ENCODE measurements at places on chromosomes 2 and 18. TPM values are rescaled to one million over a fixed set of nuclear protein-coding genes. Genes with fewer than 3 reads are reported as not detected.

DNA sequence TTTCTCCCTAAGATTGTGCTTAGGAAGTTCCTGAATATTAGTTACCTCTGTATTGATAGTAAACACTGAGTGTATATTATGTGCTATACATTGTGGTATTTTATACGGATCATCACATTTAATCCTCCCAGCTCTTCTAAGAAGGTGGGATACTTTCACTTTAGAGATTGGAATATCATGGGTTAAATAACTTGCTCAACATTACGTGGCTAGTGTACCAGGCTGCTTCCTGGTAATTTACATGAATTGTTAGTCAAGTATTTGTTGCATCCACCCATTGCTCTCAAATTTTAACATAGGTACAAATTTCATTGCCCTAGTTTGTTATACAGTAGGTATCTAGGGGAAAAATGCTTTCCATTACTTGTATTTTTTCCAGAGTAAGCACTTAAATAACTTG lies 21.4 kb downstream of the FAM98A start:
- DNase-seq: no peak
- no peaks in the 10 kb centered on the region for H3K36me3 ChIP-seq
- no peaks in the 10 kb centered on the region for H3K27me3 ChIP-seq
- no peak overlapping the region for H3K27ac ChIP-seq
- no peak overlapping the region for H3K4me3 ChIP-seq

The TUBB8B gene
- not detected for total RNA-seq

The BOLL gene
- not detected for total RNA-seq

DNA sequence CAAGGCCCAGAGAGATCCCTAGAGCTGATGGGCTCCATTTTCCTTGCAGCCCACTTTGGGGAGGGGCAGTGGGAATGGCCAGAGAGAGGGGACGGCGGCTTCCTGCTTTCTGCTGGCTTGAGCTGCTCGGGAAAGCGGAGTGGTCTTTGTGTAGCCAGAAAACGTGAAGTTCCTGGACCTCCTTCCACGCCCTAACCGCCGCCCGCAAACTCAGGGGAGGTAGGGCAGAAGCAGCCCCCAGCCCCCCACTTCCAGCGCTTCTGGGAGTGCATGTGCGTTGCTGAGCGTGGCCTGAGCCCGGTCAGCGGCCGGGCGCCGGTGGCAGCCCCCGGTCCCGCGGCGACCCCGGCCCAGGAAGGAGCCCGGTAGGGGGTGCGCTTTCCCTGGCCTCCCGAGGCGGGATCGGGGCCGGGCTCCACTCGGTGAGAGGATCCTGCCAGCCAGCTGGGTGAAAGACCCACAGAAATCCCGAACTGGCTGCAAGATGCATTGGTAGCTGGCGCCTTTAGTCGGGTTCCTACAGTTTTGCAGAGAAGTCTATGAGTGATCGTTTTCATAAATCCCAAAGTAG lies 25.3 kb upstream of the BOD1L2 start:
- H3K27ac ChIP-seq: no peak overlapping the region
- no peaks in the 10 kb centered on the region for H3K4me1 ChIP-seq
- H3K27me3 ChIP-seq: no peaks in the 10 kb centered on the region
- no peak overlapping the region for H3K4me3 ChIP-seq

GRCh38 chr2:175832866-175833265 lies 169.2 kb downstream of the LNPK start:
- no peak overlapping the region for H3K27ac ChIP-seq
- no peaks in the 10 kb centered on the region for H3K4me1 ChIP-seq
- DNase-seq: no peak
- H3K4me3 ChIP-seq: no peak overlapping the region
- H3K27me3 ChIP-seq: no peaks in the 10 kb centered on the region

The DCDC2C gene
- total RNA-seq: 0.40 TPM

DNA sequence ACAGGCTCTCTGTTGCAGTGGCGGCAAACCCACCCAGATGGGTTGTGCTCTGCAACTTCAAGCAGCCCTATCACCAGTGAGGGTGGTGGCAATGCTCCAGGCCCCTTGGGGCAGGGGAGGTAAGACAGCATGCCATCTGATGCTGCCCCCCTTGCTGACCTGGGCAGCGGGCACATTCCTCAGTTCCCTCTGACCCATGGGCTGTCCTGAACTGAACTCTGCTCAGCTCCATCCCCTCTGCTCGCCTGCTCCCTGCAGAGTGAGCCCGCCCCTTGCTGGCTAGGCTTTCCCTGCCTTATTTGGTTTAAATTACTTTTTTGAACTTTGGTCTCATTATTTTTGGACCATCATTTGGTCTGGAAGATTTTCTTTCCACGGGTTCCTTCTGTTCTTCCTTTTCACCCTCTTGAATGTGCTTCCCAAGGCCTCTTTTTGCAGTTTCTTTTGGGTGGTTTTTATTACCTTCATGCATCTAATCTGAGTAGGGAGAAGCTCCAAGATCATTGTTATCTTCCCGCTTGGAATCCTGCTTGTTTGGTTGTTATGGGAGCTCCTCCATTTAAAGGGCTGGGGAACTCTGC lies 565.4 kb downstream of the TNS1 start:
- no peaks in the 10 kb centered on the region for H3K27me3 ChIP-seq
- no peak overlapping the region for H3K4me3 ChIP-seq
- peaks cover 55% of the 10 kb centered on the region for H3K4me1 ChIP-seq
- DNase-seq: no peak
- H3K27ac ChIP-seq: peak overlapping the region; percentile 87

The UGT1A7 gene
- not detected for total RNA-seq

- DNase-seq: no peak
- no peak overlapping the region for H3K27ac ChIP-seq
- H3K27me3 ChIP-seq: no peaks in the 10 kb centered on the region
- H3K4me3 ChIP-seq: no peak overlapping the region
These were observed 48.0 kb downstream of the LOXHD1 start for GRCh38 chr18:46609048-46609447.

DNA sequence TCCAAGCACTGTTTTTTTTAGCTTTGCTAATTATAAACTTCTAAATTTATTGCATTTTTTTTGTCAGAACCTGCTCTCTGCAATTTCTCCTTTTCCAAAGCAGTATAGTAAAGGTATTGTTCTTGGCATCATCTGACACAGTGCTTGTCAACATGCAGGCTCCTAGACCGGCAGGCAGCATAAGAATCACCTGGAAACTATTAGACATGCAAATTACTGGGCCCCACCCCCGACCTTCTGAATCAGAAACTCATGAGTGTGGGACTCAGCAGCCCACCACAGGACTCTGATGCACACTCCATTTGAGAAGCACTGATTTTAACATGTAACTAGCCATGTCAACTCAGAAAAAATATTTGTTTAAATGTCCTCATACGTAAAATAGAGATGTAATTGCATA lies 551.1 kb upstream of the CELF4 start:
- no peaks in the 10 kb centered on the region for H3K4me1 ChIP-seq
- H3K36me3 ChIP-seq: no peaks in the 10 kb centered on the region
- no peak for DNase-seq
- H3K27me3 ChIP-seq: no peaks in the 10 kb centered on the region
- H3K27ac ChIP-seq: no peak overlapping the region

DNA sequence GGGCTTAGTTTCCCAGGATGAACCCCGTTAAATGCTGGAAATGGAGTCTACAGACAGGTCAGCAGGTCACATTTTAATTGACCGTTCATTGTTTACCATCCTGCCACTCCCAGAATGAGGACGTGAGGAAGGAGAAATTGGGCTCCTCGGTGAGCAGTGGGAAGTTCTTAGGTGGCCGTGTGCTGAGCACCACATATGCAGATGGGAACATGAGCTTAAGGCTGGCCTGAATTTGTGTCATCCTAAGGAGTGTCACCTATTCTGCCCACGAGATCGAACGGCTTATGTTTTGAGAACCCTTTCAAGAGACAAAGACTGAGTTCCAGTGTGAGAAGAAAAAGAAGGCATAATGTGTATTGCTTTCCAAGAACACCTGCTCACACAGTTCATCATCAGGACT lies 234.4 kb upstream of the PXDN start:
- DNase-seq: no peak
- no peaks in the 10 kb centered on the region for H3K27me3 ChIP-seq
- H3K4me3 ChIP-seq: no peak overlapping the region
- H3K27ac ChIP-seq: no peak overlapping the region

- H3K4me3 ChIP-seq: no peak overlapping the region
- H3K4me1 ChIP-seq: no peaks in the 10 kb centered on the region
- no peaks in the 10 kb centered on the region for H3K27me3 ChIP-seq
These were observed 46.4 kb upstream of the INHBB start for GRCh38 chr2:120299561-120299960.

DNA sequence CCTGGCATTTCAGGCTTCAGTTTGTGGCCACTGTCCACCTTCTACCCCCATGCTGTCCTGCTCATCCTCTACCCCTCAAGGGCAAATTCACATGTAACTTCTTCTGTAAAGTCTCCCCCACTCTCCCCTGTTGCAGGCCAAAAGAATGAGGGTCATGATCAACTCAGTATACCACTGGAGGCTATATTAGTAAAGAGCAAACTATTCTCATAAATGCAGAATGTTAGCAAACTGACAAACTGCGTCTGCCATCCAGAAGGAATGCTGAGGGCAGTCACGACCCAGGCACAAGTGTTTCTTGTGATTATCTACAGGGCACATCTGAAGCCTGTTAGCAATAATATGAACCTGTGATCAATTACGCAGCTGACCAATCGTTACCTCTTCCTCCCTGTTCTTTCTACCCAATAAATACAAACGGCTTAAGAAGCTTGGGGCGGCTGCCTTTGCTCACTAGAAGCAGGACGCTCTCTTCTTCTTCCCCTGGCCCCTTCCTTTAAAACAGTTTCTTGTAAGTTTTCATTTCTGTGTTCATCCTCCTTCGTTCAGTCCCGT lies 58.3 kb downstream of the SEPTIN10 start:
- no peak for DNase-seq
- H3K4me3 ChIP-seq: no peak overlapping the region
- no peak overlapping the region for H3K27ac ChIP-seq
- no peaks in the 10 kb centered on the region for H3K36me3 ChIP-seq

DNA sequence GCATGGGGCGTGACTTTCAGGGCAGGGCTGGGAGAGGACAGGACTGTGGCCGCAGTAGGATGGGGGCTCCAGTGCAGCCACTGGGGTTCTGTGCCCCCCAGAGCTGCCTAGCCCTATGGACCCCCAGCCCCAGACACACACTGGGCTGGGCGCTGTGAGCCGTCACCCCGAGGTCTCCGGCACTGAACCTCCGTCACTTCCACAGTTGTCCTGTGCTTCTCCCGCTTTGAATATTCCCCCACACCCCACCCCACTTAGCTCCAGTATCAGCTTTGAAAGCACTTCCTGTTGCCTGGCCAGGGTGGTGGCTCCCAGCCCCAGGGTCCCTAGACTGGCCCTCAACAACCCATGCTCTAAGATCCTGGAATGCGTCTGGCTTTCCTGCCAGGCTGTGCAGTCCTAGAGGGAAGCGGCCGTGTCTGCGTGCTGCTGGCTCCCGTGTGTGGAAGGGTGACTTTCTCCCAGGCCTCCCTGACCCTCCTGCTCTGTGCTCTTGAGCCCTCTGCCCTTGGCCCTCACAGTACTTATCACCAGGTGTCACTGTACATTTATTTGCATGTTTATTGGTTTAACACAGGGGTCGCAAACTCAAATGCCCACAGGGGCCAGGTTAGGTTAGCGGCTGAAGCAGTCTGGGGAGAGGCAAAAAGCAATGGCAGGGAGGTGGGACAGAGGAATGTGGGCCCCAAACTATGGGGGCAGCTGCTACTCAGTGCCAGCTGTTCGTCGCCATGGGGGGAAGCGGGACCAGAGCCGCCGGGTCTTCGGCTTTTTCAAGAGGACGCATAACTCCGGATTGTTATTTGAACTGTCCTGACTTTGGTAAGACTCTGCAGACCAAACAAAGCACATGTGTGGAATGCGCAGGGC lies 9.9 kb downstream of the OBSL1 start:
- no peaks in the 10 kb centered on the region for H3K27me3 ChIP-seq
- no peak overlapping the region for H3K27ac ChIP-seq
- DNase-seq: no peak
- no peaks in the 10 kb centered on the region for H3K36me3 ChIP-seq
- H3K4me3 ChIP-seq: no peak overlapping the region

The TTN gene
- total RNA-seq: 6.3 TPM

All from thyroid gland (tissue), 4 donors.